ENCODE measurements at places on chromosomes 5 and 9.

- DNase-seq = no peak
Measured at GRCh38 chr5:127650022-127650421, 1.1 kb downstream of the CTXN3 start.

DNA sequence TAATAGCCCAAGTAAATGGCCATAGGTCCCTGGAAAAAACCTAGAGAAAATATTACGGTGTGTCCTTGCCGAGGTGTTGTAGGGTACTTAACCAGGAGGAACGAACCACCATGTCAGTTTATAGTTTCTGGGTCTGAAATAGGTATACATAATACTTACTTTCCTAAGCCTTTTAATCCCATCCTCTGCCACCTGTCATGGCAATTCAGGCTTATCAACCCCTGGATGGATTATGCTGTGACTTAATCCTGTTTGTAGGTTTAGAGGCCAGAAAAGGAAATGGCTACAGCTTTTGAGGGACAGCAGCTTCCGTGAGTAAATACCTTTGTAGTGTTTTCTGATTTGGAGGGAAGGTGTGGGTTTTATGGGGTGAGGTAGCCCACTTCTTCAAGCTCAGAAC, 89.1 kb upstream of the PTPRD start:
- DNase-seq = no peak

DNA sequence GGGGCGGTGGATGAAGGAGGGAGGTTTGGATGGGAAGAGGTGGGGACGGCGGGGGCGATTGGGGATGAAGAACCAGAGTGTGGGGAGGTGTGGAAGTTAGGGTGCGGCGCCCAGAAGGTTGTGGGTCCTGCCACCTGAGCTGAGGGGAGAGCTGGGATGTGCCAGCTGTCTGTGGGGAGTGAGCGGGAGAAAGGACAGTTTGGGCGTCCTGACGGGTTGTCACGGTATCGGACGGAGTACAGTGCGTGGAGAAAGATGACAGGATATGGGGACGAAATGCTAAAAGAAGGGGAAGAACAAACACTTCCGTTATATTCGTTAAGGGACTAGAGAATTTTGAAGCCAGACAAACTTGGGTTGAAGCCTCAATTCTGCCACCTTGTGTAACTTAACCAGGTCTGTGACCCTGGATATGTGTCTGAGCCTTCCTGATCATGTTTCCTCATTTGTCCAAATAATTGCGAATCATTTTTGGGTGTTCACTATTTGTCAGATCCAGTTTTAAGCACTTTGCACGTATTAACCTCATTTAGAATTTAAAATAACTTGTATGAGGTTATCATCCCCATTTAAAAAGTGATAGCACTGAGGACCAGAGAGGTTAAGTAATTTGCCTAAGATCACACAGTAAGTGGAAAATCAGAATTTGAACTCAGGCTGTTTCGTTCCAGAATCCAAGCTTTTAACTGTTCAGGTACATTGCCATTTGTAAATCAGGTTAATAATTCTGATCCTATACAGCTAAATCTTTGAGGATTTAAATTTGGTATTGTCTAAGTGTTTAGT, 689 bp downstream of the CNTRL start:
- DNase-seq = peak; percentile 64

DNA sequence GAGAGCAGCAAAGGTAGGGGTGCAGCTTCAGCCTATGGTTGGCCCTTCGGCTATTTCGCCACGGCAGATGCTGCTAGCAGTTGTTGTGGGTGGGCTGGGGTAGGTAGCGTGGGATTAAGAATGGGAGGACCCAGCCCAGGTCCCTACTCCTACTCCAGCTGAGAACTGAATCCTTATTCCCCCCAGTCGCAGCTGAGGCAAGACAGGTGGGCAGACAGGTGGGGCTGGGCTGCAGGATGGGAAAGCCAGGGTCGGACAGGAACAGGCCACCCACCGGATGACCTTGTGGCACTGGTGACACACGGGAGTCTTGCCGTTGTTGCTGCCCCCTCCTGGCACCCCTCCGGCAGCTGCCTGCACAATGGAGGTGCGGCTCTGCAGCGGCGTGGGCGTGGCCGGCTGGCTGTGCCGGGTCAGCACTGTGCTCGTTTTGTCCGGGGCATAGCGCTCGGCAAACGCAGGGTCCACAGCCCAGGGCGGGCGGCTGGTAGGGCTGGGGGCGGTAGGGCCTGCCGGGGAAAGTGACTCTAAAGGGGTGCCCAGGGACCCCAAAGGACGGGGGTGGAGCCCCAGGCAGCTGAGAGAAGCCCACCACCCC, 8.2 kb downstream of the PDLIM7 start:
- DNase-seq = no peak

DNA sequence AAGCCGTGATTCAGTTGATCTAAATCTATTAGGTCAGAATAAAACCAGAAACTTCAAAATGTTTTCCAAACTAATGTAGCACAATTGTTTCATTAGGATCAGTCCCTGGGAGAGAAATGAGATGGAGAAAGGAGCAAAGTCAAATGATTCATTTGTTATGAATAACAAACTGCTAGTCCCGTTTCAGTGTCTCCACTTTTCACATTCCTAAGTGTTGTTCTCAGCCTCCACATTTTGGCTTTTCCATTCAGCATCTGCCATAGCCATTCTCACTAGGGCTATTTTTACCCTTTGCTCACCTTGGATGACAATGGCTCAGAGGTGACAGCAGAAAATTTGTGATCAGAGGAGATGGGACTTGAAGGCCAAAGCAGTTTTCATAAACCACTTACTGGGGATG, 314.1 kb upstream of the KIF2A start:
- DNase-seq = no peak

DNA sequence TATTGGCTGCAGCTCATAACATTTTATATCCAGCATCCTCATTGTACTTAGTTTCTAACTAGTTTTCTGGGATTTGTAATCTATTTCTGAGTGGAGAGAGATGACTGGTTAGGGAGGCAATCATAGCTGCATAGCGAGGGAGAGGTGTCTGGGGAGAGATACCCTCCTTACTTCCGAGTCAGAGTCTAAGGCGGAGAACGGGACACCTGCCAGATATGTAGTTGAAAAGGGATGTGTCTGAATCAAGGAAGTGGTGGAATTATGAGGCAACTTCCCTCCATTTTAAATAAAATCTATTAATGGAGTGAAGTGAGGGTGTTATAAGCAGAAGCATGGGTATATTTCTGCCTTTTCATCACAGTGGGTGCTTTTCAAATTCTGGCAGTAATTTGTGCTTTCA, 126.5 kb downstream of the MAST4 start:
- DNase-seq = no peak
